ENCODE measurements at places on chromosomes 2 and 18.

DNA sequence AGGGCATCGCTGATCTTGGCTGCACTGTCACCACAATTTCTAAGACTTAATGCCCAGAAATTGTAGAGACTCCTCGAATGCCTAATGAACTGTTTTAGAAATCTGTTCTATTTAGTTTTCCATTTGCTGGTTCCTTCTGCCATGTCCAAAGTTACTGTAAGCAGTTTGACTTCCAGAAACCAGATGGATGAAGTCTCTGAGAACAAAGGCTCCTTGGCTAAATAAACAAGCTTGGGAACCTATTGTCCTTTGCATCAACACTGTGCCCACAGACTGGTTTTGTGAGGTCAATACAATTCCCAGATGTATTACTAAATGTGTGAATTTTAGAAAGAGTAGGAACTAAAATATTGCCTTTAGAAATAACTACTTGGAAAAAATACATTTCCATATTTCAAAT, 600.2 kb downstream of the NYAP2 start:
- no peak for DNase-seq

DNA sequence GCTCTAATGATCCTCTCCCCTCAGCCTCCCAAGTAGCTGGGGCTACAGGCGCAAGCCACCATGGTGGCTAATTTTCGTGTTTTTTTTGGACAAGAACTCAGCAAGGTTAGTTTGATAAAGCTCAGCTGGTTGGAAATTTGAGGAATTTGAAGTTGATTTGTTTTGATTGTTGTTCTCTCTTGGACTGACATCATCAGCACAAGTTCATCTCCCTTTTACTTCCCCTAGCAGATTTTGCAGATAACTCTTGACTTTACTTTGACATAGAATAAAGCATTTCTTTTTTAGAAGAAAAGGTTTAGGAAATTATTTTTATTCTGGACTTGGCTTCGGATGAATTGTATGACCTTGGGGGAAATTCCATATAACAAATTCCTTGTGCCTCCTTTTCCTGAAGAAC, 74.9 kb upstream of the DLX2 start:
- DNase-seq, result no peak

DNA sequence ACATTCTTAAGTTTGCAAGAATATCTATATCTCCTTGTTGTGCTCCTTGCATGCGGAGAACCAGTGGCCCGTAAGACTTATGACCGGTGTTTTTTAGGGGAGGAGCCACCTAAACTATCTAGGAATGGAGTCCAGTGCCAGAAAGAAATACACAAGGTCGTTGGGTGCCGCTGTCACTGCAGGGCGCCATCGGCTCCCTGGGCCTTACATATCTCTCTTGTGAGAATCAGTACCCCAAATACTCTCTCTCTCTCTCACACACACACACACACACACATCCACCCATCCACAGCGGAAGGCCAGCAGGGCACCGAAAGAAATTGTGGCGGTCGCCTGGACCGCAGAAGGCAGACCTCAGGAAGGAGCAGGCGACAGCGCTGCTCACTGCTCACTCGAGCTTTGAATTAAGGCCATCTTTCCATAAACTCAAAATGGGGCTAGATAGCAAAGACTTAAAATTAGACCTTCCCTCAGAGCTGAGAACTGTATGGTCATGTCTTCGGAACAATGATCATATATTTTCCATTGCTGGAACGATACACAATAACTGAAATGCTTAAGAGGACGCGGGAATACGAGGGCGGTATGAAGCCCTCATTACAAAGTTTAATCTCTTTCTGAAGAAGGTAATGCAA, 10.4 kb downstream of the NR4A2 start:
- no peak for DNase-seq

GRCh38 chr18:62998443-62998842, 283.1 kb downstream of the PHLPP1 start:
- no peak for DNase-seq

GRCh38 chr2:37809525-37809924, 115.6 kb upstream of the RMDN2 start:
- no peak for DNase-seq

DNA sequence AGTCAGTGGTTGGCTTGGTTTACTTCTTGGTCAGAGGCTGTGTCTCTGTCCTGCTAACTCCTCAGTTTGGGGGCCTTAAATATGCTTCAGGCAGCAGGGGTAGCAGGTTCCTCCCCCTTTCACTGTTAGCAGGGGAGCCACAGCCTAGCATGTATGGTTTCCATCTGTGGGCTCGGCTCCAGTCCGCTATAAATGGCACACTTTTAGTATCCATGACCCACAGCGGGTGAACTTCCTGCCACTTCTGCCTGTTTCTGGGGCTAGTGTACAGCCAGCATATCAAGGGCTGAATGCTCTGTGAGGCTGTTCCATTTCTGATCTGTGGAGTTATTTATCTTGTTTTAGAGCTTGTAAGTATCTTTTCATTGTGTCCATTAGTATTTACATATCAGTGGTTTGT, 58.3 kb downstream of the MRPL33 start:
- DNase-seq, result no peak

GRCh38 chr2:228707846-228708245, 526.4 kb upstream of the SPHKAP start:
- DNase-seq, result no peak
